Activated naive CD8-positive, alpha-beta T cell treated with anti-CD3 and anti-CD28 coated beads for 36 hours (primary cell): ENCODE measurements at places on chromosomes 4 and X.

DNA sequence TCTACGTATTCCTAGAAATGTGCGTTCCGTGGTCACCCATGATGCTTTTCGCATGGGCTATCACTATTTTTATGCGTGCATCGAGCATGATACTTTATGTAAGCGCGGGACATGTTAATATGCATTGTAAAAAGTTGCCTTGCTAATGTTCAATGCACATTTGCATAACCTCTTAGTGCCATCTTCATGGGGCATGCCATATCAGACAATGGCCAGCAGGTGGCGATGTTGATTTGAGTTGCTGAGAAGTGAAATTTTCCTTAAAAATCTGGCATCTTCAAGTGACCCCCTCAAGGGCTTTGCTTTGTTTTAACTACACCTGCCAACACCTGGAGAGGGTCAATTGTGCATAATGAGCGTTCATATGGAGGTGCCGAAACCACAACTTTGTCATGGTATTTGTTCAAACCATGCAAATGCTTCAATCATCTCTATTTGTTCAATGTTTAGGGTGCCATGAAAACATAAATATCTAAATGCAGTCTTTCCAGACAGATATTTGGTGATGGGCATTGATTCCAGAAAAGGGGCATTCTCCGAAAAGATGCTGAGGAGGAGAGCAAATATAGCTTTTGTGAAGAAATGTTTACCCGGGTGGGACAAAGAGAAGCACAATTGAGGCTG, 833.9 kb upstream of the PRKX start:
- DNase-seq, result peak; percentile 3

- no peak for DNase-seq
These were observed 100.2 kb downstream of the PDLIM5 start for GRCh38 chr4:94551643-94552564.

GRCh38 chrX:139881130-139881529, 51.7 kb downstream of the ATP11C start:
- DNase-seq, result no peak

GRCh38 chrX:35150052-35150451, 207.5 kb downstream of the FAM47B start:
- no peak for DNase-seq

DNA sequence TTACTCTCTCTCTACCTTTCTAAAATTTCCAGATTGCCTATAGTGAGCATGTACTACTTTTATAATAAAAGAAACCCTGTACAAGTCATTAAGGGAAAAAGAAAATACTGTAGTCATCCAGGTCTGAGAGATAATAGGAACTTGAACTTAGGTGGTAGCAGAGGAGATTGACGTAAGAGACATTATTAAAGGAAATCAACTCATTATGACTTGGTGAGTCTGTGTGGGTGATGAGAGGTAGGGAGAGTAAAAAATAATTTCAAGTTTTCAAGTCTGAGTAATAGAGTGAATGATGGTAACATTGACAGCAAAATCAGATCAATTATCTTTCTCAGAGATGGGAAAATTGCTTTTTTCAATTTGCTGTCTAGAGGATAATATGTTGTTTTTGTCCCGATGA, 44.0 kb upstream of the ZCCHC12 start:
- DNase-seq, result no peak

DNA sequence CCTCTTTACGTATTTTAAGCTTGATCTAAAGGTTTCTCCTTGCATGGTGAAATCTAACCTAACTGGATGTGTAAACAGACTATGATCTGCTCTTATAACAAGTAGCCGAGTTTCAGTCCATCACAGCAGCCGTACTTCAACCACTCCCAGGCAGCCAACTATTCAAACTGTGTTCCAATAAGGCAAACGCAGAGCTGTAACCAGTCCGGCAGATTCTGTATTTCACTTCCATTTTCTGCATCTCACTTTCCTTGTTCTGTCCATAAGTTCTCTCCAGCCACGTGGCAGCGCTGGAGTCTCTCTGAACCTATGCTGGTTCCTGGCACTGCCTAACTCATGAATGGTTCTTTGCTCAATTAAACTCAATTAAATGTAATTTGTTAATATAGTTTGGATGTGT, 132.6 kb downstream of the FHDC1 start:
- no peak for DNase-seq

- no peak for DNase-seq
These were observed 33.7 kb downstream of the PRPS2 start for GRCh38 chrX:12824944-12825343.

DNA sequence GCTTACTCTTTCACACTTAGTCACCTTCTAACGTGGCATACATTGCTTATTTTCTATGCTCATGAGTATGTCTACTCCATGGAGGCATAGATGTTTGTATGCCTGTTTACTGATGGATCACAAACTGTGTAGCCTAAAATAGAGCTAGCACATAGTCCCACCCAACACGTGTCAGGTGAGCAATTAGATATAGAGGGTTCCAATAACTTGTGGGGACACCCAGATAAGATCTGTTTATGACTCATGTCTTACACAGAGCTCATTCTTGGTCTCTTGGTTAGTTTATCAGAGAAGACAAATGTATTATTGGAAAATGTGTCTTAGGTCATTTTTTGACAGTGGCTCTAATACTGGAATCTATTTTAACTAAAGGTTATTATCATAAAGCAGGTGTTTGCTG, 6.8 kb downstream of the ZFP42 start:
- no peak for DNase-seq
